Activated naive CD4-positive, alpha-beta T cell treated with anti-CD3 and anti-CD28 coated beads, Interleukin-2, amount 50 U/mL, for 72 hours (primary cell): ENCODE measurements at places on chromosomes 12 and 14.

- no peak for DNase-seq
Measured at GRCh38 chr12:13104409-13104808, 942 bp upstream of the GSG1 start.

DNA sequence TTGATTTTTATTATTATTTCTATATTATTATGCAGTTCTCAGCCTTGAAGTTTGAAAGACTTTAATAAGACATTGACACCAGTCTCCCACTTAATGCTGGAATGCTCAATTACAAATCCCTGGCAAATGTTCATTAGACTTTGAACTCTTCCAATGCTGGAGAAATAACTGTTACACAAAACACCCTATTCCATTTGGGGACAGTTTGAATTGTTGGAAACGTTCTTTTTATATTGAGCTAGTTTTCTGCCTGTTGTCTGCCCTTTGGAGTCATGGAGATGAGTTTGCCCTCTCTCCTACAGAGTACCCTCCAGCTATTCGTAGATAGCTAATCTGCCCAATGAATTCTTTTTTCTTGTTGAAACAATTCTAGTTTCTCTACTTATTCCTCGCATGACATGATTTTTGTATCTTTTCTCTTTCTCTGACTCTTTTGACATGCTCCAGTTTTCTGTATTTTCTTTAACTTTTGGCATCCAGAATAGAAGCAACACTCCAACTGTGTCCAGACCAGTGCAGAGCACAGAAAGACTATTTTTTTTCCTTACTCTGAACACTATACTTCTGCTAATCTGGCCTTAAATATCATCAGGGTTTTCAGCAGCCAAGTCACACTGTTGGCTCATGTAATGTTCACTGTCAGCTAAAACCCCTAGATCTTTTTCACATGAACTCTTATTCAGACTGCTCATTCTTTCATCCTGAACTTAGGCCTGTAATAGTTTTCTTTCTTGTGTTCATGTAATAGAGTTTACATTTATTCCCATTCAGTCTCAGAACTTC is 379.3 kb downstream of the RAD51B start:
- no peak for DNase-seq

GRCh38 chr12:68630050-68630449 is 19.4 kb downstream of the RAP1B start:
- DNase-seq = no peak

- DNase-seq = no peak
Measured at GRCh38 chr12:107091989-107092641, 1.2 kb downstream of the CRY1 start.

- DNase-seq = peak; percentile 75
Measured at GRCh38 chr12:118055144-118055557, 5.8 kb downstream of the WSB2 start.

DNA sequence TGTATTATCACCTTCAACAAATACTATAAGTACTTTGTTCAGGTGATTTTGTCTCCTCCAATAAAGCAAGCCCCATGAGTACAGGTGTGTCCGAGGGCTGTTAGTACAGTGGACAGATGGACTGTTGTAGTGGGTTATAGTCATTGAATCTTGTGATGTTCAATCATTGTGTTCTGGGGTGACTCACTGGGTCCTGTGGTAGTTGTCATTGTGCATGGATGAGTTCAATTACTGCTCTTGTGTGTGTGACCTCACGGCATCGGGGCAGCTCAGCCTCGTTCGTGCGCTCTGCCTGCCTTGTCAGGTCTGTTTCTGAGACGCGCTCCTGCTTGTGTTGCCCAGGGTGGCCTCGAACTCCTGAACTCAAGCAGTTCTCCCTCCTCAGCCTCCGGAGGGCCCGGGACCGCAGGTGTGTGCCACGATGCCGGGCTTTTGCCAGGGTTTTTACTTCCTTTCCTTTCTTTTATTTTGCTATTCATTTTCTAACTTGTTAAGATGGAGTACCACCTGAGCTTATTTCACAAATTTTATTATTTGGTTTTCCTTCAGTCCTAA is 72.2 kb downstream of the DDX51 start:
- no peak for DNase-seq

GRCh38 chr14:102775855-102776760 is 1.1 kb upstream of the TRAF3 start:
- DNase-seq = no peak

GRCh38 chr12:132105467-132105866 is 38.7 kb downstream of the DDX51 start:
- no peak for DNase-seq

DNA sequence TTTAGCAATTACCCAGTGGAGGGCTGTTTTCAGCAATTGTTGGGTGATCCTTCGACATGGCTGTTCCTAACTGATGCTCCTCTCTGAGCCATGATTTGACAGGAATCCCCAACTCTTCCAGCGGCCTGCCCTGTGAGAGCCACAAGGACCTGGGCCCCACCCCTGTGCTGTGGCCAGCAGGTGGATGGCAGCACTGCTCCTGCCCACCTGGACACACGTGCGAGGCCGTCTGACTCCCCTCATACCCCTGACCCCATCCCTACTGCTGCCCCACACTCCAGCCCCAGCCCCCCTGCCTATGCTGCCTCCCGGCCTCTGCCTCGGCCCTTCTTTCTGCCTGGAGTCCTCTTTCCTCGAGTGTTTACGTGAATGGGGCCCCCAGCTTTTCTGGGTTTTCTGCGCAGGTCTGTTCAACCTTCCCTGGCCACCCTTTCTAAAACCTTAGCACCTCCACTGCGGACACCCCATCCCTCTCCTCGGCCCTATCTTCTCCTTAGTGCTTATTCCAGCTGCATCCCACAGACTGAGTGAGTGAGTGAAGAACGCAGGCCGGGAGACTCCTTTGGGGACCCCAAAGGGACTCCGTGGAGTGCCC is 111.4 kb downstream of the DICER1 start:
- DNase-seq = no peak

DNA sequence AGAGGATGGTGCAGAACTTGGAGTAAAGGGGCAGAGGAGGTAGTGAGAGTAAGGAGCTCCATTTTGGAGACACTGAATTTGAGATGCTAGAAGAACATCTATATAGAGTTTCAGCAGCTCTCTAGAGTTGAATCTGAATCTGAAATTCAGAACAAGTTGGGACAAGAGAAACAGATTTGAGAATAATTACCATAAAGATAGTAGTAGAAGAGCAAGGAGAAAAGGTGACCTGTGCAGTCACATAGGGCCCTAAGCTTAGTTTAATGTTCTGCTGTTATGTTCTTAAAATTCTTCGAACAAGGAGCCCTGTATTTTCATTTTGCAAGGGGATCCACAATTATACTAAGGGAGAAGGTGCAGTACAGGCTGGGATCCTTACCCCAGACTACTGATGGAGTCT is 7.4 kb downstream of the REM2 start:
- no peak for DNase-seq

DNA sequence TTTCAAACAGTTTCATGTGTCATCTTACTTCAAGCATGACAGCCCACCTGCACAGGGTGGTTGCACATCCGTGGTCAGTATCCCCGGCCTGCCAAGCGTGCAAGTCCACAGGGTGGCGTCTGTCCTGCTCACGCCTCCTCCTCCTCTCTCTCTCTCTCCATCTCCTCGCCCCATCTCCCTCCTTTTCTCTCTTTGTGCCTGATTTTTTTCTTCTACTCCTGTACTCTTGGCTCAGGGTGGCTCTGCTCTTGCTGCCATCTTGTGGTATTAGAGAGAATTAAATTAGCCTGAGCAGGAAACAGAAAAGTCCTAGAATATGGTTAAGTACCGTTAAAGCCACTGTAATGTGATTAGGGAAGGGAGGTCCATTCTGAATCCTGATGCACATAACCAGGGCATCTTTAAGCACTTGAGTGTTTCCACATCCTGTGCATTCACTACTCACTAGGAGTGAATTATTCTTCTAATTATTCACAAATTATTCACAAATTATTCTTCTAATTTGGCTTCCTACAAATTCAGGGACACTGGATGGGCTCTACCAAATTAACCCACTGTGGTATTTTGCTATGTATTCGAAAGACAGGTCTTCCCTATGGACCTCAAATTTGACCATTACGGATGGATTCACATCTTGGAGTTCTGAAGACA is 25.5 kb upstream of the DTX1 start:
- no peak for DNase-seq

- DNase-seq = no peak
Measured at GRCh38 chr14:39491134-39491571, 58.9 kb upstream of the FBXO33 start.

DNA sequence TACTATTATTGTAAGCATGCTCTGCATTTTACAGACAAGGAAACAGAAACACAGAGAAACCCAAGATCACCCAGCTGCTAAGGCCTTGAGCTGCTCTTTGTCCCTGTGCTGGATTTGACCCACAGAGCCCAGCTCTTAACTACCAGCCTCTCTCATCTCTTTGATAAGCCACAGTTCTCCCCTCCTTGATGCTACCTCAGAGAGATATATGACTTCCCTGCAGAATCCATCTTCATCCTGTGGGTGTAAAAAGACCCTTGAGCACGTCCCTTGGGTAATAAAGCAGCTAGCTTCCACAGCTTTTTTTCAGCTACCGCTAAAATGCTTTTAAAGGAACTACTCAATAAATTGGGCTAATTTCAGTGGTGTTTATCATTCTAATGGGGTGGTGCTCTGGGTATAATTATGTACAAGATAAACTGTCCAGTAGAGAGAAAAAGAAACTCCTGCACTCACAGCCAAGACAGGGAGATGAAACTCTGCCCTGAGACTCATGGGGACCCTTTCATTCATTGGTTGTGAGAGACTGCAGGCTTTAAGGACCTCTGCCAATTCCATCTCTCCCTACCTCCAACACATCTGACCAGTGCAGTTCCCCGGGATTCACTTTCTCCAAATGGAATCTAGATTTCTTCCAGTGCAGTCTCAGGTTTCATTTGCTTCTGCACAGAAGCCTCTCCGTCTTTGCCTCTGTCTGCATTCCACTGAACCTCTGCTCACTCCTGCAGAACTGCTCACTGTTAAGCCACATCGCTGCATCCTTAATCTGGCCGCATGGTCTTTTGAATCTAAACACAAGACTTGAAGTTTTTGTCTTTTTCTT is 24.7 kb upstream of the NTF3 start:
- no peak for DNase-seq

DNA sequence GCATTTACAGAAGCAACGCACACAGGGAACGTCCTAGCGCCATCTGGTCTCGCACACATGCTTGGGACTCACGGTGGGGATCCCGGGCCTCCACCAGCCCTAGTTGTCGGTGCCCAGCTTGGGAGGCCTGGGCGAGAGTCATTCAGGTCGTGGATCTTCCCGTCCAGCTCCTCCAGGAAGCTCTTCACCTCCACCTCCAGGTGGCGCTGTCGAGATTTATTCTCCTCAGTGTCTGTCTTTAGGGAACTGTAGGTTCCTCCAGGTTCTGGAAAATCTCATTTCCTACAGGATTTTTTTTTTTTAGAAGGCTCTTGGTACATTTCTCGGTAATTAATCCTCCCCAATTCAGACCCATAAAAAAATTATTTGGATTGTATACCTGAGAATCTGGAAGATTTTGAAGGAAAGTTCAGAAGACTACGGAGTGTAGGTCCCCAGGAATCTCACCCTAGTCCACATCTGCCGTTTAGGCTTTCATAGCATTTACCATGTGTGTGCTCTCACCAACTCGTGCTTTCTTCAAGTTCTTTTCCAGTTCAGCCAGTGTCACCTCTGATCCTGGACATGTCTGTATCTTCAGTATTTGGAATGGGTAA is 910.0 kb downstream of the TMEM121 start:
- peak; percentile 61 for DNase-seq

- no peak for DNase-seq
Measured at GRCh38 chr12:107492393-107493134, 193.0 kb upstream of the PWP1 start.

DNA sequence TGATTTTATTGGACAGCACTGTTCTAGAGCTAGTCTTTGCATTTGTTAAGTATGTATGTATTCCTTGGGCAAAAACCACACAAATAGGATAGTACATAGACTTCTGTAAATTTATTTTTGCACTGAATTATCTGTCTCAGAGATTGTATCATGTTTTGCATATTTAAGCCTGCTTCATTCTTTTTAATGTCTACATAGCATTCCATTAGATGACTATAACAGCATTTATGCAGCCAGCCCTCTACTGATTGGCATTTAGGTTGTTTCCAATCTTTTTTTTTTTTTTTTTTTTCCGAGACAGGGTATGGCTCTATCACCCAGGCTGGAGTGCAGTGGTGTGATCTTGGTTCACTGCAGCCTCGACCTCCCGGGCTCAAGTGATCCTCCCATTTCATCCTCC is 34.5 kb downstream of the SYNDIG1L start:
- DNase-seq = no peak

DNA sequence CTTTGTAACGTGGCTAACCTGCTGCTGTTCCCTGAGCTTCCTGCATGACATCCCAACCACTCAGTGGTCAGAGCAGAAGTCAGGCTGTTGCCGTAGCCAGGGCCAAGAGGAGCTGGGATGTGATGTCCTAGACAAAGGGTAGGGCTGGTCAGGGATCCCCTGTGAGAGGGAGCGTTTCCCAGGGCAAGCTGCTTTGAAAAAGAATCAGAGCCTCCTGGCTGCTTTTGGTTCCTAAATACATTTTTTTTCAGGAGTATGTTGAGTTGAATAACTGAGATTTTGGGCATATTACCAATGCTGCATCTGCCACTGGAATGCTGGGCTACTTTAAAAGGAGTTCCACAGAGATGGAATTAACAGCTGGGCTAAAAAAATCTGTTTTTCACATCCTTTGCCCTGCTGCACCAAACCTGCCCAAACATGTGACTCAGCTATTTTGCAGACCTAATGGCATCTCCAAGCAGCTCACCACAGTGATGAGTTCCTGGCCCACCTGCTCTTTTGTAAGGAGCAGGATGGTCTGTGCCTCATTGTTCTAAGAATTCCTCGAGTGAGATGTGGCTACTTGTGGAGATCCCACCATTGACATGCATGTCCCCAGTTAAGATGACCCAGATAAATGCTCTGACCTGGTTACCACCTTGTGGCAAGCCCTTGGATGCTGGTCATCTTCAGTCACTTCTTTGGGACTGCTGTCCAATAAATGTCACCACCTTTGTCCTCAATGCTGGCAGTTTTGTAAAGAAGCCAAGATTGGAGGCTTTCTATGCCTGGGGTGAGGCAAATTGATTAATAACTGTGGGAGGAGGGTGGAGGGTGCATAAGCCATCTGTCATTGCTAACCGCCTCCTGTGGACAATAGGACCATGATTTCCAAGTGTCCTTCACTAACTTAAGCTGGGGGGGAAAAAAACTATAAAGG is 24.1 kb downstream of the ANKRD13A start:
- DNase-seq = no peak

- DNase-seq = no peak
Measured at GRCh38 chr14:105073720-105074600, 8.7 kb upstream of the GPR132 start.
